HFFc6 (cell line): ENCODE measurements at places on chromosomes 2 and 18. TPM values are rescaled to one million over a fixed set of nuclear protein-coding genes. Genes with fewer than 3 reads are reported as not detected.

The RAD51AP2 gene
- total RNA-seq = not detected in 3 replicates

The NEB gene
- total RNA-seq = not detected in 3 replicates

The POTEC gene
- not detected in 3 replicates for total RNA-seq

The IL36A gene
- not detected in 3 replicates for total RNA-seq

The DUSP19 gene
- 2.1 and 2.8 TPM in 2 replicates for total RNA-seq

The SRD5A2 gene
- total RNA-seq = not detected in 2 replicates

The CHPF gene
- total RNA-seq = 137 to 190 TPM (median 150 TPM) in 3 replicates

The SERPINB7 gene
- total RNA-seq = 213 to 476 TPM (median 357 TPM) in 3 replicates

The IL18R1 gene
- not detected in 3 replicates for total RNA-seq

The CCNYL1 gene
- total RNA-seq = 17.0 to 21.7 TPM (median 18.5 TPM) in 3 replicates

The GALNT5 gene
- 44.3 and 60.4 TPM in 2 replicates for total RNA-seq

The ABCG8 gene
- not detected in 3 replicates for total RNA-seq

The LYPD6B gene
- total RNA-seq = 22.8 to 97.1 TPM (median 71.1 TPM) in 3 replicates

The PIKFYVE gene
- 17.5 to 21.3 TPM (median 19.1 TPM) in 3 replicates for total RNA-seq

The COLEC11 gene
- total RNA-seq = not detected in 3 replicates

The IL36B gene
- not detected in 3 replicates for total RNA-seq

The TMEM17 gene
- total RNA-seq = 3.0 to 4.4 TPM (median 3.8 TPM) in 3 replicates

The SLC35F5 gene
- total RNA-seq = 107 to 151 TPM (median 145 TPM) in 3 replicates

The TUBA4B gene
- not detected in 2 replicates for total RNA-seq

The TPRKB gene
- 17.0 to 27.2 TPM (median 22.4 TPM) in 3 replicates for total RNA-seq

The MBP gene
- total RNA-seq = 0.07 to 0.21 TPM in 2 of 3 replicates, not detected in the other

The TEKT4 gene
- not detected in 3 replicates for total RNA-seq

The ALPI gene
- not detected in 3 replicates for total RNA-seq

The FAM237A gene
- not detected in 3 replicates for total RNA-seq

The CAVIN2 gene
- total RNA-seq = 3.0 to 15.9 TPM (median 3.9 TPM) in 3 replicates

The NAT8 gene
- not detected in 3 replicates for total RNA-seq

The SLC19A3 gene
- total RNA-seq = not detected in 3 replicates
